ENCODE measurements at places on chromosomes 2 and 18.
A peak's percentile ranks its signal among the peaks of the same experiment; 100 is the strongest.

- no peak for DNase-seq
These were observed 18.6 kb downstream of the TMEM182 start for GRCh38 chr2:102780467-102780866.

DNA sequence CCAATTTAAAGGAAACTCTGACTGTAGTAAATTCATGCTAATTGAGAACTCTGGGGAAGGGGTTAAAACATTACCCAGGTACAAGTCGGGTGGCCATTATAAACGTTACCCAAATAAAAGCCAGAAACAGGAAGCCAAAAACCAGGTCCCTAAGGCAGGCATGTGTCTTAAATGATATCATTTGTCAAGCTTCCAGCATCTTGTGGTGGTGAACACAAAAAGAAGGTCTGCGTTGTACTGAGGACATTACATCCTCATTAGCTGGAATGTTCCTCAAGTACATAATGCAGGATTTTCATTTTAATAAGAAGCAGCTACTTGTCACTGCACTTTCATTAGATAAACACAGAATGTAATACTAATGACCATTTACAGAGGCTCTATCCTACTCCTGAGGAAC is 10.9 kb downstream of the PTGR3 start:
- no peak for DNase-seq

GRCh38 chr18:33022370-33022769 is 249.5 kb upstream of the KLHL14 start:
- DNase-seq: no peak

DNA sequence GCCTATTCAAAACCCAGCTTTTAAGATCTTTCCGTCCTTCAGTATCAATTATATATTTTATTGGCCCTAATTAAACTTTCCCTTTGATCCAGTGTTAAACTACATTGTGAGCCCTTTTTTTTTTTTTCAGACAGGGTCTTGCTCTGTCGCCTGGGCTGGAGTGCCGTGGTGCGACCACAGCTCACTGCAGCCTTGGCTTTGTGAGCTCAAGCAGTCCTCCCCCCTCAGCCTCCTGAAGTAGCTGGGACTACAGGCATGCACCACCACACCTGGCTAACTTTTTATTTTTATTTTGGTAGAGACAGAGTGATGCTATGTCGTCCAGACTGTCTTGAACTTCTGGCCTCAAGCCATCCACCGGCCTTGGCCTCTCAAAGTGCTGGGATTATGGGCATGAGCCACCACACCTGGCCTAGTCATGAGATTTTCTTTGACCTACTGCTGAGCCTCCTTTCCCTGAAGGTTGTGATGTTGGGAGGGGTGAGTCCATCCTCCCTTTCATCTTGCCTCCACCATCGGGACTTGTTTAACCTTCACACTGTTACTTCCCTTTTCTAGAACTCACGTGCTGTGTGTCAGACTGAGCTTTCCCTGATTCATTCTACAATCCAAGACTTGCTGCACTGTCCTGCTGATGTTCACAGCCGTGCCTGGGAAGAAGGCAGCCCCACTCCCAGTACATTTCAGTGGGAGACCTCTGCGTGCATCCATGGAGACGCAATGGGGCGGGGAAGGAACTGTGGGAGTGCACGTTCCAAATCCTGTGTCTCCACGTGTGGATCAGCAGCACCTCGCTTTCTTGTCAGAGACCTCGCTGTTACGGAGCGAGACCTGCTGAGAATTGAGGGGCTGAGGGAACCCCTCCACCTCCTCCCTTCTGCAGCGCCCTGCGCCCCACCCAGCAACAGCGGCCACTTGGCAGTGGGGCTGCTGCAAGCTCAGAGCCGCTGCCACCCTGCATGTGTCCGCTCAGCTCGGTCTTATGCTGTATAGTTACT is 10.8 kb downstream of the OXER1 start:
- DNase-seq: peak; percentile 12

DNA sequence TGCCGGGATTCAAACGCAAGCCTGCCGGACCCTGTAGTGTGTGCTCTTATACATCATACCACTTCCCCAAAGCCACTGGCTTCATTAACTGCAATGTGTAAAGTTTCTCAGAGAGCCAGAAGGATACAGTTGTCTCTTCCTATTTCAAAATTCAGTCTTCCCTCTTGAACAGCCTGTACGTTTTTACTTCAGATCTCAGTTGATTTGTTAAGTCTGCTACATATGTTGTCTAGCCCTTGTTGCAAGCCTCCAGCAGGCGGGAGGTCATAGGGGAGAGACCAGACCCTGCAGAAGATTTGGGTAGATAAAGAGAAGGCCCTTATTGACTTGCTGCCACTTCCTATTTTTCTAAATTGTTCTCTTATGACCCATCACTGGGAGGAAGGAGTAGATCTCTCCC is 56.2 kb downstream of the ARHGEF33 start:
- DNase-seq: no peak

DNA sequence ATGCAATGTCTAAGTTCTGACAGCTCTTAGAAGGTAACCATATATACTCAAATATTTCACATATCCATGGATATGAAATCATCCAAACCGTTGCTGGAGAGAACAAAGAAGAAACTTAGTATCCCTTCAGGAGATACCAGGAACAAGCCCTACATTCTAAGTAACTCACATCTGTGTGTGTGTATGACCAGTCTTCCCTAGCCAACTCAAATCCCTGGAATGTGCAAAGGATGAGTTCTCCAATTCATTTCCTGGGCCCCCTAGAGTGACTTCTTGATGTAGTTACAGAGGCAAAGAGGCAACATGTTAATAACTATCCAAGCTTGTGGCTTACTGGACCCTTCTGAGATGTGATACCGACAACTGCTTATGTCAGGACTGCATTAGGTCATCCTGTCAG is 20.1 kb downstream of the TPGS2 start:
- DNase-seq: peak; percentile 74

- peak; percentile 53 for DNase-seq
These were observed 51.2 kb downstream of the CLIP4 start for GRCh38 chr2:29166242-29167039.

- DNase-seq: peak; percentile 14
These were observed 49.5 kb upstream of the GAREM2 start for GRCh38 chr2:26123426-26123825.

DNA sequence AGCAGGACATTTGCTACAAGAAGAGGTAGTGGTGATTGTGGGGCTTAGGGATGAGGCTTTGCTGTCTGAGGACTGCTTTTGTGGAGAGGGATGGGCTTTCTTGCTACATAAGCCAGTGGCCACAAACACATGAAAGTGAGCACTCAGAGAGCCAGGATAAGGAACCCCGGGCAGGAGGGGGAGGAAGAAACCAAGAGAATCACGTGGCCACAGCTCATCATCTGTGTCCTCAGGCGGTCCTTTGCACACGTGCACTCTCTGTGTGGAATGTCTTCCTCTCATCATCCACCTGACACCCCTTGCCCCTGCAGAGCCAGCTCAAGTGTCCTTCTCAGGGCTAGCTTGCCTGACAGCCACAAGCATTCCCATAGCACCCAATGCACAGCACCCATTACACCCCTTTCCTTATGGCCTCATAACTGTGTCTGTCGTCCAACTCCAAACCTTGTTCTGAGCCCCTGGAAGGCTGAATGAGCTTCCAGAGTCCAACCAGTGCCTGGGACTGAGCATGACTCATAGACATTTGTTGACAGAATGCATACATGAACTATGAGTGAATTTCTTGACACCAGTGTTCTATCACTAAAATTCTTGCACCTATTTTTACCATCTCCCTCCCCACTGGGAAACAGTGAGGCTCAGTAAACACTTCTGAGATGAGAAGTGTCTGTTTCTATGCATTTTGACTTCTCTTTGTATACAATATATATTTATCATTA is 398.3 kb downstream of the ALK start:
- DNase-seq: peak; percentile 91

GRCh38 chr2:50431958-50432650 is 599.8 kb downstream of the NRXN1 start:
- no peak for DNase-seq

DNA sequence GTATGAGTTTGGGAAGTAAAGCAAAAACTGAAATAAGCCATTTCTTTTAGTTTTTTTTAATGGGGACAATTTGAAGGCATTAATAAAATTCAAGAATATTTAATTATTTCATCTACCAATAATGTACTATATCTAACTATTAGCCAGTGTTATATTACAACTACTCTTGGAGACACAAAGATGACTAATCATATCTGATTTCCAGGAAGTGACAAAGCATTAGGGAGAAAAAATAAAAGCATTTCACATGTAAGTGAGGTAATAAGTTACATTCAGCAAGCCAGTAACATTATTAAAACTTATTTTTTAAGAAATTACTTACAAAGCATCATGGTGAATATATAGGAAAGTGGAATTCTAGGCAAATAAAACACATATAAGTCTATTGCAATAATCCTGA is 781.3 kb upstream of the NRXN1 start:
- DNase-seq: peak; percentile 32

Measured in amniotic epithelial cell (primary cell).